ENCODE measurements at places on chromosomes 16 and 17.

DNA sequence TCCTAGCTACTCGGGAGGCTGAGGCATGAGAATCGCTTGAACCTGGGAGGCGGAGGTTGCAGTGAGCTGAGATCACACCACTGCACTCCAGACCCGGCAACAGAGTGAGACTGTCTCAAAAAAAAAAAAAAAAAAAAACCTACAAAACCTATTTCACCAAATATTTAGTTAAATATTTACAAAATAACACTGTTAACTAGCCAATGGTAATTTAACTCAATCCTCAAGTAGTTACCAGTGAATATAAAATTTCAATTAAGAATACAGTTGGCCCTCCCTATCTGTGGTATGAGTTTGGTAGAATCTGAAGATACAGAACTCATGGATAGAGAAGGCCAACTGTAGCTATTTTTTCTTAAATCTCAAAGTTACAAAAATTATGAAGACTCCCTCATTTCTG is 247.4 kb downstream of the SOX9 start:
- no peak for DNase-seq

DNA sequence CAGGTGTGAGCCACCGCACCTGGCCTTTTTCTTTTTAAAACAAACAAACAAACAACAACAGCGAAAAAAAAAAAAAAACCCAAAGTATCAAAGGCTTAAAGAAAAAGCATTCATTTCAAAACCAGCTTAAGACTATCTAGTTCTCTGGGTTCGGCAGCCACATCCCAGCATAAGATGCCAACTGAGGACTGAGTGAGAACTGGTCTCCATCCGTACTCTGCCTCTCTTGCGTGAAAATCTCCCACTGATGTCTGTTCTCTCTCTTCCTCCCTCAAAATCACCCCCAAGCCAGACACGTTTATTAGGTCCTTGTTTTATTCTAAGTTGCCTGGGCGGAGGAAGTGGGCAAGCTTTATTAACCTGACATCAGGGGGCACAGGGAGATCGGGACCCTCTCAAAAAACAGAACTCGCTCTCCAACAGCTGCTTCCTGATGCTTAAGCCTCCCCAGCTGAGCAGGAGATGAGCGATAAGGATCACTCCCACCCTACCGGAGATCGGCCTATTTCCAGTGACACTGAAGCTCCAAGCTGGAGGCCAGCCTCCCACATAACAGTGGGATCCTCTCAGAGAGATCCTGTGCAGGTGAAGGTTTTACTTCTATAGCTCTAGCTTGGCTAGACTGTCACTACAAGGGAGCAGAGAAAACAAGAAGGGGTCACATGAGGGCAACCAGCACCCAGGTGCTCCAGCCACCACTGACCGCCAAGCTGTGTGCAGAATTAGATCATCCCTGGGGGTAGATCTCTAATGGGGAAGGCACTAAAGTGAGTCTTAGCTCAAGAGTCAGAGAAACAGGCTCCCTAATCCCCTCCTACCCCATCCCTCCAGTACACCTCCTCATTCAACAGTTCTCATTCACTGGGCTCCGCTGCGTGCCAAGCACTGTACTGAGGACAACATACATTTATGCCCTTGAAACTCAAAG is 13.6 kb downstream of the CDC42EP4 start:
- no peak for DNase-seq

DNA sequence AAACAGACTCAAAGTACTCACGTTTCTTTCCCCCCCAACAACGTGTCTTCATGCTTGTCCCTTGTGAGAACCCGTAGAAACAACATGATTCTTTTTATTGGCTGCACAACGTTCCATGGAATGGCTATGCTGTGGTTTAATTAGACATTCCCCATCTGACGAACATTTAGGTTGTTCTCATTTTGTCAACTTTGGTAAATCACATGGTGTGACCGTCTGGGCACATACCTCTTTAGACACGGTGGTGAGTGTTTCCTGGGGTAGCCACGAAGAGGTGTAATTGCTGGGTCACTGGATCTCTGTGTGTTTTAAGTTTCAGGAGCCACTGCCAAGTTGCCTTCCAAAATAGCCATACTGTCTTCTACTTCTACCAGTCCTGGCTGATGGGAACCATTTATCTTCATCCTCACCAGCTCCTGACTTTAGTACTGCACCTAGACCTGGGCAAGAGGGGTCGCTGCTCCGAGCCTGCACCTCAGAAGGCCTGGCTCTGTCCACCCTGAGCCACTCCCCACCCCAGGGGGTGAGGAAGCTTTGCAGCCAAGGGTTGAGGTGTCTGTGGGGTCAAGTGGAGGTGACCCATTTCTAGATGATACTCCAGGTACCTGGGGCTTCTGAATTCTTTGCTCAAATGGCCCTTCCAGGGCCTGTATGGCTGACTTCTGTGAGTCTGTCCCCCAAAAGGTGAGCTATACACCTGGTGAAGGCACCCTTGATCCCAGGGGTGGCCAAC is 84.7 kb downstream of the IRX5 start:
- peak; percentile 13 for DNase-seq

DNA sequence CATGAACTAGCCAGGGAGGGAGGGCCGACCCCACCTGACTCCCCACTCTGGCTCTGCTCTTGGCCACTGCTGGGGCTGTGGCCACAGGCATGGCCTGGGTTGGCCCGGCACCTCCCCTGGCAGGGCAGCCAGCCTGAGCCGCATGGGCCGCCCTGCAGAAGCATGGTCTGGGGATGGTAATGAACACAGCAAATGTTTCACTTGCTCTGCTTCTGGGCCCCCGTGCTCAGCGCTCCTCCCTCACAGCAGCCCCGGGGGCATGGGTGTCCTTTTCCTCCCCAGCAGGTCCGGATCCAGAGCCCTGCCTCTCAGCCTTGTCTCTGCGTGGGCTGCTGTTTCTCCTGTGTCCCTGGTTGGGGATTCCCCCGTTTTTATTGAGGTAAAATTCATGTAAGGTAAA is 30.9 kb upstream of the KCNJ12 start:
- DNase-seq: peak; percentile 14

GRCh38 chr16:84617041-84617790 is 662 bp downstream of the COTL1 start:
- peak; percentile 45 for DNase-seq
